ENCODE measurements at places on chromosomes 3 and 15. TPM values are rescaled to one million over a fixed set of nuclear protein-coding genes. Genes with fewer than 3 reads are reported as not detected.
A peak's percentile ranks its signal among the peaks of the same experiment; 100 is the strongest.

GRCh38 chr3:158494673-158495072 is 76.3 kb upstream of the MLF1 start:
- DNase-seq, result no peak

- no peak for DNase-seq
Observed at GRCh38 chr15:48059791-48060190, 61.0 kb upstream of the SLC24A5 start.

DNA sequence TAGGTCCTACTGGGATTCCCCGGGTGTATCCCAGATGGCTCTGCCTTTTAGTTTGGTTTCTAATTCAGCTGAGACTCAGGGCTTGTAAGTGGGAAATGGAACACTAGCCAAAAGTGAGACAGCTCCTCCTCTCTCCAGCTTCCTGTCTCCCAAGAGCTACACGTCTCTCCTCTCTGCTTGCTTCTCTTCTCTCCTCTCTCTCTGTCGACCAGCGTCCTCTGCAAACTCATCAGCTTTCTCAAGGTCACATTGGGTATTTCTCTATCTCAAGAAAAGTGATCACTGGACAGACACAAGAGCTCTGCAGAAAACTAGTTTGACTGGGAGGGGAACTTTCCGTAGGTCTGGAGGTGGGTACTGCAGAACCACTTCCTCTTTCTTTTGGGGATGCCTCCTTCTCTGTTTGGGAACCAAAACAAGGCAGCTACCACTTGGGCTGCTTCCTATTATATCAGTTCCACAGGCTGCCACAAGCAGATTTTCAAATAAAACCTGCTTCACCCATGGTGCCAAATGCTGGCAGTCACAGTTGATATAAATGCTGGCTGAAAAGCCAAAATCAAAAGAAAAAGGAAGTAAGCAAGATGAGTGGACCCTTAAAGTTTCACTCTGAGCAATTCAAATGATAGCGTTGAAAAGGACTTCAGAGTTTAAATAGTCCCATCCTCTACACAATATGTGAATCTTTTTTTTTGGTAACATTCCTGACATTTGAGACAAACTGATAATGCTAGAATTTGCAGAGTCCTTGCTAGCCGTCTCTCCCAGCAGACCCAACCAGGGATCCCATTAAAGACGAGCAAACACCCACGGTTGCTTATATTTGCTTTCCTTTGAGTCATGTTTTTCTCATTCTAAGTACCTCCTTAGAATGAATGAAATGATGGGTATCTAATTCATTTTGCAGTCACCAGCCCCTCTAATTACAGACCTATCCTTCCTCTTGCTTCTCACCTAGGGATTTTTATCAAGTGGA is 7.2 kb upstream of the DYNC1LI1 start:
- peak; percentile 71 for DNase-seq

DNA sequence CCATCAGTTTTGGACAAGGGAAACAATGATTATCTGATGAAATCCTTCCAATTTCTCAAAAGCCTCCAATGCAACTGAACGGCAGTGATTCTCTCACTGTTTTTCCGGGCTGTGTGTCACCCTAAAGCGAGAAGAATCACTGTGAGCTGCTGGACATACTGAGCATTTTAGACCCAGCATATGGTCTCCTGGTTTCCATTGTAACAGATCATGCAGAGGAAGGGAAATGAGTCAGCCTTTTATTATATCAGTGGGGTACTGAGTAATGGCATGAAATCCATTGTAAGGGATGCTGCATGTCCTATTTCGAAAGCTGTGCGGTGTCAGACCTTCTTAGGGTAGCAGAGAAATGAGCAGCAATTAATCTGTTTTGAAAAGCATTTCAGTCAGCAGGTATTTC is 287.1 kb downstream of the IL5RA start:
- peak; percentile 57 for DNase-seq

- DNase-seq, result peak; percentile 92
Observed at GRCh38 chr3:65963787-65964677, 74.7 kb downstream of the MAGI1 start.

DNA sequence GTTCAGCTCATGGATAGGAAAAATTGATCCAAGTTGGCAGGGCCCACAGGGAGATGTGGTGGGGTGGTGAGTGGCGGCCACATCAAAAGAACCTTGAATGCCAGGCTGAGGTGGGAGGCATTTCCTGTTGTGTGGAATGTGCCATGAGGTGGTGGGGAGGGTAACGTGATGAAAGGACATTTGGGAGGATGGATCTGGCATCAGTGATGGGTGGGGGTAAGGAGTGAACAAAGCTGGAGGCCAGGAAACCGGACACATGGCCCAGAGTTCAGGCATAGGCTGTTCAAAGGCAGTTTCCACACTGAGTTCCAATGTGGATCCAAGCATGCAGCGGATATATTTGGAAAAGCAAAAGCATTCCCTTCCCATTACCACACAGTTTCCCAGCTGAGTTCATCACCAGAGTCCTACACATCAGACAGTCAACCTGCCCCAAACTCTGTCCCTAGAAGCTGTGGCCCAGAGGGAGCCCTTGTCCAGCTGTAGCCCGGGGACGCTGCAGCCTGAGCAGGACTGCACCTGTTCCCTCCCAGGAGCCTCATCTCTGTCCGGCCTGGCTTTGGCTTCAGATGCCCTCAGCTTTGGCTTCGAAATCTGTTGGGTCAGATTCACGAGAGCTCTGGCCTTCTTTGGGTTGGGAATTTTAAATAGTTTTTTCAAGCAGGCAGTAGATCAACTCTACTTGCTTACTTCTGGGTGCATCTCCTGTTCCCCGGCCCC is 37.8 kb upstream of the GOLGA6B start:
- peak; percentile 13 for DNase-seq

DNA sequence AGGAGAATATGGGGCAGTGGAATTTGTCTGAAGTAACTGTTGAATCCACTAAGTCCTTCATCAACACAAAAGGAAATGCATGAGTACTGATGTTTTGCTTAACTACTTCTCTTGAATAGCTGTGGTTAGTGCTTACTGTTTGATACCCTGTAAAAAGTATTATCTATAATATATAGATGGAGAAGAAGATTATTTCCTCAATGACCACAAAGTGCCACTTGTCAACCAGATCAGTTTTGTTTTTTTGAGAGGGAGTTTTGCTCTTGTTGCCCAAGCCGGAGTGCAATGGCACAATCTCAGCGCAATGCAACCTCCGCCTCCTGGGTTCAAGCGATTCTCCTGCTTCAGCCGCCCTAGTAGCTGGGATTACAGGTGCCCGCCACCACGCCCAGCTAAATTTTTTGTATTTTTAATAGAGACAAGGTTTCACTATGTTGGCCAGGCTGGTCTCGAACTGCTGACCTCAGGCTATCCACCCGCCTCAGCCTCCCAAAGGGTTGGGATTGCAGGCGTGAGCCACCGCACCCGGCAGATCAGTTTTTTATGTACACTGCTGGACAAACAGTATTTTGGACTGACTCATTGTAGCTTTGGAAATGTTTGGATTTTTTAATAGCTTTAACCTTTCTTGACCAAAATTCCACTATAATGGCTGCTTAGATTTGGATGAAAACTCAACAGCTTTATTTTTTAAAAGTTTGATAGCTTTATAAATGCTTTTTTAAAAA is 1.5 kb upstream of the RPLP1 start:
- peak; percentile 43 for DNase-seq

DNA sequence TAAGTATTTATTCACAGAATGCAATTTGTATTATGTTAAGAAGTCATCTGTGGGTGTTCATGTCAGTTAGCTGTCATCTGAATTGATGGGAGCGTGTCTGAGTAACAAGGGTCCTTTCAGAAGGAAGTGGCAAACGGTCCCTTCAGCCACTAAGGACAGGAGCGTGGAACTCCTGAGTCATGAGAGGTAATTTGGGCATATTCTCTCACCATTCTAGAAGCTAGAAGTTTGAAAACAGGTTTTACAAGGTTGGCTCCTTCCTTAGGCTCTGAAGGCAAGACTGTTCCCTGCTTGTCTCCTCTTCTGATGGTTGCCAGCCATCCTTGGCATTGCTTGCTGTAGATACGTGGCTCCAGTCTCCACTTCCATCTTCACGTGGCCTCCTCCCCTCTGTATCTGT is 19.7 kb downstream of the ABHD2 start:
- DNase-seq, result no peak

GRCh38 chr3:58628823-58629562 is 37.6 kb downstream of the FAM3D start:
- DNase-seq, result peak; percentile 92

DNA sequence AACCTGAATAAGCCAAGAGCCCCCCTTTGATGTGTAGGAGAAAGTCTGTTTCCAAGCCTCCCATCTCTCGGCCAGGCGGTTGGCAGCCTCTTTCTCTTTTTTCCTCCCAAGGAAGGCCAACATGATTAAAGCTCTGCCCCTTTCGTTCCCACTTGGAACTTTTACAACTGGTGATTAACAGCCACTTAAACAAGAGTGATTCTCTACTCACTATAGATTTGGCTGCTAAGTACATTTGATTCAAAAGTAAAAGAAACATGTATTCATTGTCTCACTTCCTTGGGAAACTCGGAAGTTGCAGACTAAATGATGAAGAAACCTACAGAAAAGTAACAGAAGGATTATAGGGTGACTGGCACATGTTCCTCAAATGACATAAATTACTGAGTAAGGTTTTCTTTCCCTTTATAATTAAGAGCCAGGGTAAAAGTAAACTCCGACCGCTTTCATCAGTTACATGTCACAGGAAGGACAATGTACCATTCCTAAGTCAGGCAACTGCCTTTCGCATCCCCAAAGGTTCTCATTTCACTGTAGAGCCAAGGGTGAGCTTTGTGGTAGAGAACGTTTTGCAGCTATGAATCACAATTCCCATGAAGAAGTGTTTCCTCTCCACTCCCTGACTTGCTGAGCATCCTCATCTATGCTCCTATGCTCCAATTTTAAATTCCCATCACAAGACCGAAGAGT is 72.7 kb downstream of the MB21D2 start:
- DNase-seq, result peak; percentile 29

GRCh38 chr3:8143186-8143585 is 358.4 kb upstream of the LMCD1 start:
- no peak for DNase-seq

- peak; percentile 71 for DNase-seq
Observed at GRCh38 chr3:65713016-65713415, 325.7 kb downstream of the MAGI1 start.

GRCh38 chr3:7397097-7397496 is 536.2 kb downstream of the GRM7 start:
- no peak for DNase-seq

DNA sequence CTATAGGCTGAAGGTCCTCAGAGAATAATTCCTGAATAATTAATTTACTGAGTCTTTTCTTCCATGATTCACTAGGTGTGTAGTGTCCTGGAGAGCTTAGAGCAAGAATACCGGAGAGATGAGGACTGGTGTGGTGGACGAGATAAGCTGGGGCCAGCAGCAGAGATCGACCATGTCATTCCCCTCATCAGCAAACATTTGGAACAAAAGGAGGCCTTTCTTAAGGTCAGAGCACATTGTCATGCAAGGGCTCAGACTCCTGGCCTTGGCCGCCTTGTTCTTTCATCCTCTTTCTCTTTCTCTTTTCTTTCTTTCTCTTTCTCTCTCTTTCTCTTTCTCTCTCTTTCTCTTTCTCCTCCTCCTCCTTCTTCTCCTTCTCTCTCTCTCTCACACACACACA is 291.4 kb upstream of the UMPS start:
- DNase-seq, result no peak

- peak; percentile 30 for DNase-seq
Observed at GRCh38 chr15:48555241-48555881, 90.1 kb downstream of the FBN1 start.

DNA sequence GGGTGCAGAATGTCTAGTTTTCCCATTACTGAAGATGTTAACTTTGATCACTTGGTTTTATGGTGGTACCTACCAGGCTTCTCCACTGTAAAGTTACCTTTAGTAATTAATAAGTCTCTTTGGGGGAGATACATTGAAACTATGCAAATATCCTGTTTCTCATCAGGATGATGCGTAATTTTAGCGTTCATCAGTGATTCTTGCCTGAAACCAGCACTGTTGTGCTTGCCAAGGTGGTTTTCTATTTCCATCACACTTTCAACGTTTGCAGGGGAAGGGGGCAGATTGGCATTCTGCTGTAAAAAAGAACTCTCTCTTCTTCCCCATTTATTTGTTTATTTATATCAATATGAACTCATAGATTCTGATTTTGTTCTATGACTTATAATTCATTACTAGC is 61.0 kb downstream of the SSR3 start:
- DNase-seq, result no peak

HCLS1 gene
- 0.39 TPM for total RNA-seq

PLA2G4D gene
- not detected for total RNA-seq

RTP1 gene
- total RNA-seq, result not detected

Measured in RPMI7951 (cell line).